SJSA1 (cell line): ENCODE measurements at places on chromosomes 12 and 14.
A peak's percentile ranks its signal among the peaks of the same experiment; 100 is the strongest.

DNA sequence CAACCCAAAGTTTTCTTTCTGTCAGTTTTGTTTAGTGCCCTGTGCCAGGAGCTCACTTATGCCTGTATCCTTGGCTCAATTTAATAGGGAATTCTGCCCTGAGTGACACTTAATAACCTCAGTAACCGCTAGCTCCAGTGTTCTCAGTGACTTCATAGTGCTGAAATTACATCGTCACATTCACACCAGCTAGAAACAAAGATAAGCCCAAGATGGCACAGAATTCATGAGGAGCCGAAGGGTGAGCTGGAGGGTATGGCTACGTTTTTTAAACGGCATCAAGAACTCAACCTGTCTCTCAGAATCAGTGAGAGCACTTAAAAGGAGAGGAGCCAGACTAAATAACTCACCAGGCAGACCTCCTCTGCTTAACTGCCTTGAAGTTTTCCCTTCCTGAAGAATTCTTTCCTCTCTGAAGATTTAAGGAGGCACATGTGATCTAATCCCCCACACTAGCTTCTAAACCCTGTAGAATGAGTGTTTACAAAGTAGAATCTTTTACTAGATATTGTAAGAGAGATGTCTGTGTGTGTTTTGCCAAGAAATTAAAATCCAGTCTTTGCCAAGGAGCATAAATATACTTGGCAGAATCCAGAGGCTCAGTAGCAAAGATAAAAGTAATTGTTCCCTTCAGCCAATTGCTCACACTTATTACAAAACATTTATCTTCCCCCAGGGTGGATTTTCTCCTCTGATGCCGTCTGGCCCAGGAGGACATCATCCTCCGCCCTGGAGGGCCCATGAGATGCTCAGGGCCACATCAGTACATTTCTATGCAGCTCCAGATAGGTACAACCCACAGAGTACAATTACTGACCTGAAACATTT is 37.3 kb downstream of the PTGER2 start:
- no peak for DNase-seq

DNA sequence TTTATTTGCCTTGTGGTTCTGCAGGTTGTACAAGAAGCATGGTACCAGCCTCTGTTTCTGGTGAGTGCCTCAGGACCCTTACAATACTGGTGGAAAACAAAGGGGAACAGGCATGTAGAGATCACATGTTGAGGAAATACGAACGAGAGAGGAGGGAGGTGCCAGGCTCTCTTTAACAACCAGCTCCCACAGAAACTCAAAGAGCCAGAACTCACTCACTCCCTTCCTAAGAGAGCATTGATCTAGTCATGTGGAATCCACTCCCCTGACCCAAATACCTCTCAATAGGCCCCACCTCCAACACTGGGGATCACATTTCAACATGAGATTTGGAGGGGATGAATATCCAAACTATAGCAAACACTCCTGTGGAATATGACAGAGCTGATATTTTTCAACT is 938.0 kb downstream of the GALC start:
- DNase-seq = no peak

DNA sequence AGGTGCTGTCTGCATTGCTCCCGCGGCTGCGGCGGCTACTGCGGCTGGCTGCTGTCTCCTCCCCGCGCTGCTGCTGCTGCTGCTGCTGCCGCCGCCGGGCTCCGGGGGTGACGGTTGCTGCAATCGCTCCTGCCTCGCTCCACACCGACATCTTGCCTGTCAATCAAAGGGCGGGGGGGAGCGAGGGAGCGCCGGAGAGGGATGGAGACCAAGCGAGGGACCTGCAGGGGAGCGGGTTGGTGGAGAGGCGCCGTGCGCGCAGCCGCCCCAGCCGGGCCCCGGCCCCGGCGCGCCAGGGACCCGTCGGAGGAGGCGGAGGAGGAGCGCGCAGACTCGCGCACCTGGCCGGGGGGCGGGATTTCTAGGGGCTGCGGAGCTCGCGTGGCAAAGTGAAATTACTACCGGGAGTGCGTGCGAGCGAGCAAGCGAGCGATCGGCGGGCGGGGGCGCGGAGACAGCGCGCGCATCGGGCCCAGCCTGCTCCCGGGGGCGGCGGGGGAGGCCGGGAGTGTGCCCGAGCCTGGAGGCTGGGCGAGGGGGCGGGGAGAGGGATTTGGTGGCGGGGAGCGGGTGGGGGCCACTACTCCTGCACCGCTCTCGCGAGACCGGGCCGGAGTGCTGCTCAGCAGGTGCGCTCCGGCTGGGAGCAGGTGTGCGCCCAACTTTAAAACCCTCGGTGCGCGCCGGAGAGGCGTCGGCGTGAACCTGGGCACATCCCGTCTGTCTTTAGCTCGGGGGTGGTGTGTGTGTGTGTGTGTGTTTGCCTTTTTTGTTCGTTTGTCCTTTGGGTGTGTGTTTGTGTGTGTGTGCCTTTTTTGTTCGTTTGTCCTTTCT is at the start of gene KSR2:
KSR2 (minus strand) TSS at position 165 of the 834 bp plus-strand sequence. CDS start 735 bp downstream, outside the sequence.
- DNase-seq = peak; percentile 42

GRCh38 chr14:53958628-53959027 is 2.0 kb upstream of the BMP4 start:
- no peak for DNase-seq

DNA sequence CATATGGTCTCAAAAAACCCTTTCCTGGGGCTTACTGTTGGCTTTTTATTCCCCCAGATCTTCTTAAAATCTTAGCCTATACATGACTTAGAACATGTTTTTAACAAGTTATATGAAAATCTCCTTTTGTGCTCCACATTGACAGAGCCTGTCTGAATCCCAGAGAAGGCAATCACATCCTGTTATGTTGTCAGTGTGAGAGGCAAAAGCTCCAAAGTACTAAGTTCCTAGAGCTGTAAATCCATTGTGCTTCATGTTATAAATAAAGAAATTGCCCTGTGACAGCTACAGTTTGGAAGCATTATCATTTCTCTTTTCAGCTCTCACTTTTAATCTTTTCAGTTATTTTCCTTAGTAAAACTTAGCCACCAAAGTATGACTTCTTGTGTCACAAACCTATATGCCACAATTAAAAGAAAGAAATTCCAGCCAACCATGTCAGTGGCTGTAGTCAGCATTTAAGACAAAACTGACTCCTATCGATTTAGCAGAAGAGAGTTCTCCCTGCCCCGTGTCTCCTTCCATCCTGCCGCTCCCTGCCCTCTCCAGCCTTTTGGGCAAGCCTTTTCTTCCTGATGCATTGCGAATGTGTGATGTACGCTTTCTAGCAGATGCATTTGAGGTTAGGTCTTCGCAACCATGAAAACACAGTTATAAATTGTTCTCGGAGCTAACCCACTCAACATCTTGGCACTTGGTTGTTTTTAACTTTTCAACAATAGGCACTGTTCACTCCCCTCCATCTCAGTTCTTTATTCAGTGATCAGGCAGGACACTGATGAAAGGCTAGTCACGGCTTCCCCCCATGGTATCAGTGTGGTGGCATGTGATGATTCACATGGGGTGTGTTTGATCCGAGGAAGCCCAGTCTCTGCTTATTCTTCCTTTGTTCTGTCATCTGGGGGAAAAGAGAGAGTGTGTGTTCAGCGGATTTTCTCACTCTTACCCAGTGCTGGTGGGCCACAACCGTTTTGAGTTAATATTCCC is 143.5 kb downstream of the SSPN start:
- peak; percentile 77 for DNase-seq

GRCh38 chr12:30064906-30065305 is 281.2 kb upstream of the TMTC1 start:
- DNase-seq = no peak

- DNase-seq = no peak
These were observed 425.8 kb upstream of the ATXN7L3B start for GRCh38 chr12:74111688-74112360.

DNA sequence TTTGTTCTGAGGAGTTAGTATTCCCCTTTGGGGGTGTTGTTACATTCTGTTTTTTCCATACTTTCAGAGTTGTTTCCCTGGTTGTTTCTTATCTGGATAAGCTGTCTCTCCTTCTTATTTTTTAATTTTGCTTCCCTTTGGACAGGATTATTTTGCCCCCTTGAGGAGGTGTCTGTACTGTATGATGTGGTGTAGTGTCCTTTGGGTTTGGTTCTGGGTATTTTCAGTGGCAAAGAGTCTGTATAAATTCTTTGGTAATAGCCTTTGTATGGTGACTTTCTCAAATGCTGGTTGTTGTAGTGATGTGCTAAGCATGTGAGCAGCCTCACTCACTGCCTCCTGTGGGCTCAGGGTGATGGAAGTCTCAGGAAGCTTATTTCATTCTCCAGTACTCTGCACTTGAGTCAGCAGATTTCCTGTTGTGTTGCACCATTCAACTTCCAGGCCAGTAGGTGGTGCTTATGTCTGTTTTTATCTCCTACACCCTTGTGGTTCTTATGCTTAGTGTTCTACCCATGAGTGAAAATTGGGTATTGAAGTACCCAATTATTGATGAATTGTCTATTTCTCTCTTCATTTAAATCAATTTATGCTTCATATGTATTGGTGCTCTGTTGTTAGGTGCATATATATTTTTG is 103.3 kb upstream of the PMCH start:
- peak; percentile 13 for DNase-seq

- DNase-seq = no peak
These were observed 64.0 kb upstream of the LTA4H start for GRCh38 chr12:96099421-96099820.
